SK-N-SH (cell line): ENCODE measurements at places on chromosomes 5 and 9. TPM values are rescaled to one million over a fixed set of nuclear protein-coding genes. Genes with fewer than 3 reads are reported as not detected.

GRCh38 chr9:128927731-128928411 is 7.1 kb downstream of the PHYHD1 start:
- DNase-seq, result peak; percentile 85

- no peak for DNase-seq
Observed at GRCh38 chr5:174022384-174023095, 23.0 kb upstream of the NSG2 start.

- DNase-seq, result no peak
Observed at GRCh38 chr9:106632621-106633020, 230.3 kb upstream of the ZNF462 start.

The MYOT gene
- 0.02 and 0.06 TPM in 2 replicates for polyA plus RNA-seq

GRCh38 chr5:14569948-14570691 is 11.5 kb upstream of the OTULINL start:
- DNase-seq, result no peak

- DNase-seq, result peak; percentile 9
Observed at GRCh38 chr9:115158661-115159481, 40.9 kb upstream of the TNC start.

The ERGIC1 gene
- polyA plus RNA-seq, result 101 and 111 TPM in 2 replicates

The PCDHGC5 gene
- 1.9 and 2.0 TPM in 2 replicates for polyA plus RNA-seq

The SAP30L gene
- polyA plus RNA-seq, result 26.6 and 29.1 TPM in 2 replicates

The TBC1D2 gene
- polyA plus RNA-seq, result 5.1 and 5.6 TPM in 2 replicates

GRCh38 chr5:112995764-112996618 is 19.4 kb downstream of the DCP2 start:
- peak; percentile 56 for DNase-seq

DNA sequence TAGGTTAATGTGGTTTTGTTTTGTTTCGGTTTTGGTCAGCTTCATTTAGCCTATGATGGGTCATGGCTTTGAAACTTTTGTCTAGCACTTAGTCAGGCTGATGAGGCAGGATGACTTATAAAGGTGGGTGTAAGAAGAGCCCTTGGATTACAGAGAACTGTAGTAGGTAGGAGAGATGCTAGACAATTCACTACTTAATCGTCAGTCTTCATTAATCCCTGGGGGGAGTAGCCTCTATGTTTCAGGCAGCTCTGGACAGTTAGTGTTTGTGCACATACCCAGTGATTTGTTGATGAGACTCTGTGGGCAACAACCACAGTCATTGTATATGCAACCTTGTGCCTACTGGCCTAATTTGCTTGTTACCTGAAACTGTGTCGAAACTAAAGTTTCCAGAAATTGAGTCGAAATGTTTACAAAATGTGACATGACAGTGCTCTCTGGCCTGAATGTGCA is 113.3 kb downstream of the MTREX start:
- no peak for DNase-seq

- no peak for DNase-seq
Observed at GRCh38 chr9:17342696-17343095, 207.9 kb downstream of the CNTLN start.

The ZDHHC11 gene
- polyA plus RNA-seq, result 0.65 and 0.76 TPM in 2 replicates

DNA sequence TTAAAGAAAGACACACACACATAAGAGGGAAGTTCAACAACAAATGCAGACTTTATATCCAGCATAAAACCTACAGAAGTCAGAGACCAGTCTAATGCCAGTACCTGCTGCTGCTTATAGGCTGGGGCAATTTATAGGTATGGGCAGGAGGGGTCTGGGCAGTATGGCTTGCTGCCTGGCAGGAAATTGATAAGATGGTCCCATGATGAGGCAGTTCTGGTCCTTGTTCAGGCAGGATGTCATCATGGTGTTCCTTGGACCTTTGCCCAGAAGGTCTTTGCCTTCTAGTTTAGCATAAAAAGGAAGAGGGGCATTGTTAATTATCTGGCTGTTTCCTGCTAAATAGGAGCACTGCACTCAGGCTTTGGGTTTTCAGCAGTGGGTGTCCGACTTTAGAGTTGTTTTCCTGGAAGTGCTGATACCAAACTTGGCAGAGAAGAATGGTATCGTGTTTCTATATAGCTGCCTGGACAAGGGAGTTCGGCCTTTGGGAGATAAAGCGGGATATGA is 10.4 kb upstream of the PDCD1LG2 start:
- peak; percentile 33 for DNase-seq

DNA sequence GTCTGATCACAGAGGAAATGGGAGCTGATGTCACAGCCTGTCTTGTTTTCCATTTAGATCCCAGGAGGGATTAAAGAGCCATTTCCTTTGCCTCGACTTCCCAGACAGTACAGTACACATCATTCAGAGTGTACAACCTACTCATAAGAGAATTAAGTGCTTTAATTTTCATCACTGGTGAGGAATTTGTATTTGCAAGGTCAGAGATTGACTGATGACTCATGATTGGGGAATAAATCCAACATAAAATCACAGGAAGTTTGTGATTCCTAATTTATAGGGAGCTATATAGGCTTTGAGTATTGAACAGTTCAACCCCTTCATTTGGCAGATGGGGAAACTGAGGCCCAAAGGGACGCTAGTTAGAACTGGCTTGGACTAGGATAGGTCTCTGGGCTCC is 4.1 kb upstream of the TOMM5 start:
- DNase-seq, result no peak

The NFIB gene
- polyA plus RNA-seq, result 8.1 and 9.2 TPM in 2 replicates
